SJCRH30 (cell line): ENCODE measurements at places on chromosomes 1 and 21.
A peak's percentile ranks its signal among the peaks of the same experiment; 100 is the strongest.

GRCh38 chr1:52919051-52919722 lies 2.4 kb downstream of the ECHDC2 start:
- no peak overlapping the region for H3K27ac ChIP-seq
- no peak for DNase-seq
- no peaks in the 10 kb centered on the region for H3K36me3 ChIP-seq
- no peak overlapping the region for H3K4me3 ChIP-seq

- H3K27ac ChIP-seq, result no peak overlapping the region
- H3K27me3 ChIP-seq, result no peaks in the 10 kb centered on the region
- no peak overlapping the region for H3K4me3 ChIP-seq
- no peaks in the 10 kb centered on the region for H3K36me3 ChIP-seq
Measured at GRCh38 chr1:184212649-184213314, 161.3 kb downstream of the TSEN15 start.

DNA sequence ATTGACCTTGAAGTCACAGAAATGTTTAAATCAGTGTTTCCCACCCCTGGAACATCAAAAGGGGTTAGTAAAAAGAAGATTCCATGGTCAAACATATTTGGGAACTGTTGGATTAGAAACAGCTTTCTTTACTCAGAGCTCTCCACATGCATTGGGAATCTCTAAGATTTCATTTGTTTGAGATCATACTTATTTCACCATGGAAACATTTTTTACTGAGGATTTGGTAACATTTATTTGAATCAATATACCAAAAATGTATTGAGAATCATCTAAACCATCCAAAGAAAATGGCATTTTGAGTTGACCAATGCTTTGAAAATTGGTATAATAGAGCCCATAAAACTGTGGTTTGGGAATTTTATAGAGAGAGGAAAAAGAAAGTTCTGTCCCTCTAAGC lies 25.3 kb downstream of the NGF start:
- H3K36me3 ChIP-seq, result no peaks in the 10 kb centered on the region
- H3K4me3 ChIP-seq, result no peak overlapping the region
- no peak for DNase-seq

GRCh38 chr1:33274446-33274845 lies 18.2 kb downstream of the ZNF362 start:
- H3K27me3 ChIP-seq, result no peaks in the 10 kb centered on the region
- H3K4me1 ChIP-seq, result no peaks in the 10 kb centered on the region
- H3K27ac ChIP-seq, result no peak overlapping the region
- peaks cover 18% of the 10 kb centered on the region for H3K36me3 ChIP-seq
- H3K4me3 ChIP-seq, result no peak overlapping the region

DNA sequence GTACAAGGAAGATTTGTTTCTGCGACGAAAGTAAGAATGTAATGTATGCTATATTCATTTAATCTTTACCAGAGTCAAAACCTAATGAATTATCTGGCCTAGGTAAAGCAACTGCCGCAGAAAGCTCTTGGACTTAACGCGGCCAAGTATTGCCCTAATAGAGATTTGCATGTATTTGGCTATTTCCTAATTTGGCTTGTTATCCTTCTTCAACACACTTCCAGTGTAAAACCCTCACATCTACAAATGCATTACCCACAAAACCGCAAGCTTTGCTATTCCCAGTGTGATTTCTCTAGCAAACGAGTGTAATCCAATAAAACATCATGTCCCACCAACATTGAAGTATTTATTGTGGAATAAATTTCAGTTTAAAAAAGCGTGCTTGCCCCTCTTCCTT lies 123.8 kb upstream of the LMO4 start:
- peaks cover 22% of the 10 kb centered on the region for H3K4me1 ChIP-seq
- no peaks in the 10 kb centered on the region for H3K27me3 ChIP-seq
- no peak overlapping the region for H3K27ac ChIP-seq
- H3K36me3 ChIP-seq, result no peaks in the 10 kb centered on the region

GRCh38 chr1:232551386-232551785 lies 78.5 kb downstream of the SIPA1L2 start:
- H3K4me1 ChIP-seq, result peaks cover 26% of the 10 kb centered on the region
- H3K4me3 ChIP-seq, result no peak overlapping the region
- no peaks in the 10 kb centered on the region for H3K27me3 ChIP-seq
- DNase-seq, result no peak
- no peak overlapping the region for H3K27ac ChIP-seq

GRCh38 chr1:1616045-1616790 lies 918 bp downstream of the MIB2 start:
- peak overlapping the region; percentile 98 for H3K4me3 ChIP-seq
- peaks cover 8% of the 10 kb centered on the region for H3K4me1 ChIP-seq
- no peaks in the 10 kb centered on the region for H3K27me3 ChIP-seq
- no peaks in the 10 kb centered on the region for H3K36me3 ChIP-seq

- peak; percentile 65 for DNase-seq
- H3K4me1 ChIP-seq, result peaks cover 26% of the 10 kb centered on the region
- peaks cover 37% of the 10 kb centered on the region for H3K27me3 ChIP-seq
- H3K4me3 ChIP-seq, result peak overlapping the region; percentile 62
- H3K36me3 ChIP-seq, result no peaks in the 10 kb centered on the region
Measured at GRCh38 chr1:46466477-46467182, 23.0 kb upstream of the DMBX1 start.
